ENCODE measurements at places on chromosomes 11 and 22. TPM values are rescaled to one million over a fixed set of nuclear protein-coding genes. Genes with fewer than 3 reads are reported as not detected.

CATSPER1 gene
- not detected for total RNA-seq

HBE1 gene
- total RNA-seq: not detected

ACAT1 gene
- total RNA-seq: 42.3 TPM

SPDYC gene
- not detected for total RNA-seq

JAML gene
- 122 TPM for total RNA-seq

PATE2 gene
- not detected for total RNA-seq

APOA1 gene
- total RNA-seq: 0.23 TPM

CD3G gene
- 268 TPM for total RNA-seq

GLYATL1B gene
- not detected for total RNA-seq

ELFN2 gene
- 0.23 TPM for total RNA-seq

SLC22A25 gene
- not detected for total RNA-seq

C1QTNF4 gene
- 0.22 TPM for total RNA-seq

CEP164 gene
- 36.0 TPM for total RNA-seq

MED15 gene
- total RNA-seq: 141 TPM

CABP4 gene
- total RNA-seq: 1.3 TPM

OR51B2 gene
- not detected for total RNA-seq

GANAB gene
- 291 TPM for total RNA-seq

CCDC157 gene
- 4.3 TPM for total RNA-seq

Measured in activated CD4-positive, alpha-beta T cell treated with anti-CD3 and anti-CD28 coated beads, Interleukin-2, amount 10 ng/mL, durations not matched to agents 7 days and 5 days (primary cell).